ENCODE measurements at places on chromosomes 5 and 9. TPM values are rescaled to one million over a fixed set of nuclear protein-coding genes. Genes with fewer than 3 reads are reported as not detected.

DNA sequence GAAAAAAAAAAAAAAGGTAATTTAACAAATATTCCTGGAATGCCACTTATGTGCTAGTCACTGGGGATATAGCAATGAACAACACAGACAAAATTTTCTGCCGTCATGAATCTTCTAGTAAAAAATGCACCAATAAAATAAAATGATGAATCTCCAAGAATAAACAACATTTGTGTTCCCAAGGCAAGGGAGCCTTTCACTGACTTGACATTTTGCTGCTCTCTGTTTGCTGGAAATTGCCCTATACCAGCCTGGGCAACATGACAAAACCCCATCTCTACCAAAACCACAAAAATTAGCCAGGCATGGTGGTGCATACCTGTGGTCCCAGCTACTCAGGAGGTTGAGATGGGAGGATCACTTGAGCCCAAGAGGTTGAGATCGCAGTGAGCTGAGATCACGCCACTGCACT, 64.5 kb upstream of the ERBIN start:
- DNase-seq = peak; percentile 93

DNA sequence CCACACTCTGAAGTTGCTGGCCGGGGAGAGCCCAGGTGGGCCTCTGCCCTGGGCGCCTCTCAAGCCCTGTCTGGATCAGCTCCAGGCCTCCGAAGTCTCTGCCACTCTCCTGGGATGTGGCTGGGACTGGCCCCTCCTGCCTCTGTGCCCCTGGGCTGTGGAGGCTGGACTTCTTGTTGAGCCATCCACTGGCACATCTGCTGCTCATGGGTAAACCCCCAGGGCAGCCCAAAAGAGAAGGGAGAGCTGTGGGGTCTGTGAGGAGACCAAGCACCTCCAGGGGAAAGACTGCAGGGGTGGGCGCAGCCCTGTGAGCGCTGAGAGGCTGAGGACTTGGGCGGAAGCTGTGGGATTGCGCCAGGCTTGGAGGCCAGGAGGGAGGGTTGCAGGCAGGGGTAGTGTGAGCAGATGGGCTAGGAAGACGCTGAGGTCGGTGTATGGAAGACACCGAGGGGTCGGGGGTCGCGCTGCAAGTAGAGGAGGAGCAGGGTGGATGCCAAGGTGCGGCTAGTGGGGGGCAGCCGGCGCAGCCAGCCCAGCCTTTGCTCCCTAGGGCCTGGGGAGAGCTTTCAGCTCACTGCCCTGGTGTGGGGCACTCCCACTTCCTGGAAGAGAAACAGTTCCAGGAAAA, 118.1 kb downstream of the WNK2 start:
- no peak for DNase-seq

- no peak for DNase-seq
These were observed 216.0 kb upstream of the PUM3 start for GRCh38 chr9:3059781-3060468.

DNA sequence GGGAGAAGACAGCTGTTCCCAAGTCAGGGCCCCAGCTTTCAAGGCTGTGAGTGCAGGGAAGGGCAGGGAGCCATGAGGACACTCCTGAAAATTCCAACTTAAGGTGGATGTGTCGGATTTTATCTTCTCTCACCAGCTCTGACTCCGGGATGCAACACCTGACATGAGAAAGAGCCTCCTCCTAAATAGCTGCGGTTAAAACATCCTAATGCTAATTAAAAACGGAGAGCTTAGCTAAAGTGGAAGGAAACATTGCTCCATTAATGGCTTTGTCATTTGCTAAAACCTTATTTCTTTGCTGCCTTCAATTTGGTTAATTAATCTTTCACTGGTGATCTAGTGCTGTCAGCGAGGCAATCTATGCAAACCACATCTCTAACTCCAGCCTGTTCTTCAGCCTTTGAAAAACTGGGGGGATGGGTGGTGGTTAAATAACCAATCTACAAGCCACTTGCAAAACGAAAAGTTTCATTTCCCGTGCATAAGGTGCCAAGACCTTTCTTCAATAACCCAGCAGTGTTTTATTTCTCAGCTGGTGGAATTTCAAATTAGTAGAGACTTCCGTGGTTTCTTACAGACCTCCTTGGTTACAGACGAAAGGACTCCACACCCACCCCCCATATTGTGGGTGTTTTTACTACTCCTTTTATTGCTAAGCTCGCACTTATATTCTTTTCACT, 379.6 kb downstream of the MLLT3 start:
- no peak for DNase-seq

DNA sequence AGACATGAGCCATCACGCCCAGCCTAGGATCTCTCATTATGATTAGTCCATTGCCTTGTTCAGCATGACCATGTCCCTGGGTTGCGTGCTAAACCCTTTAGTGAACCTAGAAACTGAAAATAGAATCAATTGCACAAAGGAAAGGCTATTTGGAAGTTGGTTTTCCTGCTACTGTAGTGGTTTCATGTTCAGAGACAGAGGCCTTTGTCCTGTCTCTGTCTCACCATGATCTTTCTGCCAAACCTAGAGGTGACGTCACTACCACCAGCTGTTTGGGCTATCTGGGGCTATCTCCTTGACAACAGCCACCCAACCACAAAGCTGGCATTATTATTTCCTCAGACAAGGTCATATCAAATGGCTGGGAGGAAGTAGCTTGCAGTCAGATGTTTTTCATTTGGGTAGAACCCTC, 4.0 kb upstream of the CDK5RAP2 start:
- DNase-seq = peak; percentile 92

- no peak for DNase-seq
These were observed 20.0 kb upstream of the CEP72 start for GRCh38 chr5:592158-592557.

Gene ANKRD34B
- 0.20 TPM for total RNA-seq

Gene DHX29
- total RNA-seq = 28.8 TPM

Gene S1PR3
- 24.6 TPM for total RNA-seq

Gene SPAAR
- 0.18 TPM for total RNA-seq

Gene NR6A1
- 14.5 TPM for total RNA-seq
